T-helper 1 cell (primary cell): ENCODE measurements at places on chromosomes 11 and 22.

GRCh38 chr22:47623066-47623762, 860.8 kb downstream of the TBC1D22A start:
- DNase-seq: no peak

- DNase-seq: no peak
These were observed 1.2 kb downstream of the RAB6A start for GRCh38 chr11:73759610-73760134.

DNA sequence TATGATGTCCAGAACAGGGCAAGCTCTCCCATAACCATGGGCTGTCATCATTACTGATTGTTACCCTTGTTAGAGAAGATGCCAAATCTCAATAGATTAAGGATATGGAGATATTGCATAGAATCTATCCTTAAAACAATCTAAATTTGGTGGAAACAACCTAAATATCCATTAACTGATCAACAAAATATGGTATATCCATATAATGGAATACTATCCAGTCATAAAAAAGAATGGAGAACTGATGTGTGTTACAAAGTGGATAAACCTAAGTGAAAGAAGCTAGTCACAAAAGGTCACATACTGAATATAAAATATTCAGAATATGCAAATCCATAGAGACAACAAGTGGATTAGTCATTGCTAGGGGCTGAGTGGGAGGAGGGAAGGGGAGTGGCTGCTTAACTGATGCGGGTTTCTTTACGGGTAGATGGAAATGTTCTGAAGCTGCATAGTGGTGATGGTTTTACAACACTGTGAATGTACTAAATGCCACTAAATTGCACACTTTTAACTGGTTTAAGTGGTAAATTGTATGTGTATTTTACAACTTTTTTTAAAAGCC, 36.1 kb upstream of the SMCO4 start:
- DNase-seq: no peak

GRCh38 chr22:17570851-17571631, 7.7 kb downstream of the SLC25A18 start:
- DNase-seq: no peak

DNA sequence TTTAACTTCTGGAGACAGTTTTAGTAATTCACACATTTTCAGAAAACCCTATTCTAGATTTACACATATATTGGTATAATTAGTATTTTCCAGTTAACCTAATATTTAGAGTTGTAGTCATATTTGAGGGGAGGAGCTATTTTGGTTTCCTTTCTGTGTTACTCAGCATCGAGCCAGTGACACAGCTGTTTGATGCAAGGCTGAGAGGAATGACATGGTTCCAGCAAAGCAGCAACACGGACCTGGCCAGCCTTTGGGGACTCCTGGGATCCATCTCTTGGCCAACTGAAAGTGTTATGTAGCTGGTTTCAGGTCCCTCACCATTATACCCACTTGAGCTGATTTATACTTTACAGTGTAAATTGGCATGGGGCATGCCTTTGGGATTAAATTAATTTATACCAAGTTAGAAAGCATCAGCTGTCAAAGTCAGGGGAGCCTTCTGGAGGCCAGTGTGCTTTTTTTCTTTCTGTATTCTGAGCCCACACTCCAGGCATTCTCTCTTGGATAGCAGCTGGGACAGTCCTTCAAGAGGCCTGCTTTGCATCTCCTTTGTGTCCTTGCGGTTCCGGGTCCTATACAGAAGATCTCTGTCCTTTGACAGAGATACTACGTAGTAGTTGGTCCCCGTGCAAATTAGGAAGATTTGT, 91.3 kb upstream of the SLC25A18 start:
- no peak for DNase-seq
